NCI-H1092 (cell line): ENCODE measurements at places on chromosomes 5 and 9.

GRCh38 chr9:124480621-124480981 is 26.6 kb downstream of the NR5A1 start:
- DNase-seq, result peak; percentile 49

- DNase-seq, result no peak
Measured at GRCh38 chr9:99019510-99020331, 76.0 kb downstream of the COL15A1 start.

GRCh38 chr9:98147582-98147981 is 28.6 kb upstream of the TRIM14 start:
- DNase-seq, result no peak

DNA sequence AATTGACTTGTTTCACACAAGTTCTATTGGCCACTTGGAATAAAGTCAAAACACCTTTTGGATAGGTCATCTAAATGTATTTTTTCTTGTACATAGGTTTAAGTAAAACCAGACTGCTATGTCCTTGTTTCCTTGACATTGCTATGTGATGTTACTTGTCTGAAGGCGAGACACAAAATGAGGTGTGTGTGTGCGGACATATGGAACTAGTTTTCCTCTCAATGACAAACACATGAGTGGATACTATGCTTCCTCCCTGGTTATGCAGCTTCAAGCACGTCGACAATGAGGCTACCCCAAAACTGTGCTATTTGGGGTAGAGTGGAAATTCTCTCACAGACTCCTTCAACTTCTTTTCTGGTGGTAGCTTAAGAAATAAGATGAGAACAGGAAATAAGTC is 276.8 kb downstream of the GAS1 start:
- no peak for DNase-seq

DNA sequence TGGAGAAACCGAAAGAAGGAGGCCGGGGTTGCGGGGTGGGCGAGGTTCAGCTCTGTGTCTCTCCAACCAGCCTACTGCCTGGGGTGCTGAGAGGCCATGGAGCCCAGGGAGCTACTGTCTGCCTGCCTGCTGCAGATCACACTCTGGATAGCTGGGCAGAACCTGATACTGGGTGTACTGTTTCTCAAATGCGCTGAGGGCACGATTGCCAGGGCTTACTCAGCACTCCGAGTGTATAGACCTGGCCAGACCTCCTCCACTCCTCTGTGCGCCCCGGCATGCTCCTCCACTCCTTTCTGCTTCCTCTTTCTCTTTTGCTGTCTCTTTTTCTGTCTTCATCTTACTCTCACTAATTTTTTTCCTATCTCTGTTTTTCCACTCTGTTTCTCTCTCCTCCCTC is 215.1 kb downstream of the PAPPA start:
- no peak for DNase-seq

- DNase-seq, result no peak
Measured at GRCh38 chr9:132795511-132796303, 82.4 kb downstream of the AK8 start.

- DNase-seq, result no peak
Measured at GRCh38 chr5:81154725-81155124, 78.4 kb upstream of the CKMT2 start.

DNA sequence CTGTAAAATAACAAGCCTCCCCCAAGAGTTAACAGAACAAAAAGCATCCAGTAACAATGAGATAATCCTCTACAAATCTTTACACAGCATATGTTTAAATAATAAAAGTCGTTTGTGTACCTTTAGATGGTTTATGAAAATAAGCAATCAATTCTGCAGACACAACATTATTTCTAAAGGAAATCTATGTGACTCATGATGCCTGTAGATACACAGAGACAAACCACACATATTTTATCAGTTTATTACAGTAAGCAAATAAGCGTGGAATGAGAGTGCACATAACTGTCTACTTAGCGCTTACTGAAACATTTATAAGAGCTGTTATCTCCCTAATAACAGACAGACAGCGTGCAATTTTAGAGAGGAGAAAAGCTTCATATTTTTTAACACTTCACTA is 243.6 kb downstream of the AP3B1 start:
- DNase-seq, result no peak

- peak; percentile 4 for DNase-seq
Measured at GRCh38 chr5:180802325-180803180, at the start of gene MGAT1. TSS of gene MGAT1 (minus strand) at chr5:180802806. CDS start at chr5:180792971, 9,835 bp downstream.

- DNase-seq, result no peak
Measured at GRCh38 chr5:57054671-57055070, 102.7 kb upstream of the MIER3 start.

DNA sequence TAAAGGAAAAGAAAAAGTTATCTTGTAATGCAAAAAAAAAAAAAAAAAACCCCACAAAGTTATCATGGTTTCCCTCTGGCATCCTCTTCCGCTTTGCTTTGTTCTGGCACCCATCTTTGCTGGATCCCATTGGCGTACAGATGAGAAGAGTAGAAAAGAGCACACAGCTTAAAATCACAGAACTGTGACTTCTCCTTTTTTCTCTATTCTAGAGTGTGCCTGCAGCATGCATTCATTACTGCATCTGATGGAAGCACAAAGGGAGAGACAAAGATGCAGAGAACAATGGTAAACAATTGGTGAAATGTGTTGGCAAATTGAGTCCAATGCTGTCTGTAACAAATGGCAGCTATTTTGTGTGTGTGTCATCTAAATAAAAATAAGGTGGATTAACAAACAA is 440.8 kb upstream of the PIK3R1 start:
- no peak for DNase-seq

GRCh38 chr5:137684761-137685160 is 51.1 kb downstream of the KLHL3 start:
- no peak for DNase-seq

- DNase-seq, result no peak
Measured at GRCh38 chr9:113790093-113790492, 86.0 kb upstream of the ZNF618 start.

DNA sequence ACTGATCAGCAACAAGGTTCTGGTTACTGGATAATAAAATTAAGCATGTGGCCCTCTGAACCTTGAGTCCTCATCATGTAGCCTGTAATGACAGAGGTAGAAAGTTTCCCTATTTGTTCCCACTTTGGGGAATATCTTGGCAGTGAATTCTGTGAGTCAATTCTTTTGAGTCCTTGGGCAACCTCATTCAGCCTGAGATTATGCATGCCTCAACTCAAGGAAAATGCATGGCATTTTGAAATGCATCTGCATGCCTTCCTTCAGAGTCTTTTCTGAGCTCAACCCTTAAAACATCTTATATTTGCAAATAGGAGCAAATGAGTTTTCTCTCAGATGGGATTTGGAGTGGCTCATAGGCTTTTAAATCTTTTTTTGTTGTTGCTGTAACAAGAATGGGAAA is 218.1 kb upstream of the CD180 start:
- DNase-seq, result no peak

GRCh38 chr5:169223595-169223953 is 77.4 kb downstream of the SLIT3 start:
- DNase-seq, result no peak

DNA sequence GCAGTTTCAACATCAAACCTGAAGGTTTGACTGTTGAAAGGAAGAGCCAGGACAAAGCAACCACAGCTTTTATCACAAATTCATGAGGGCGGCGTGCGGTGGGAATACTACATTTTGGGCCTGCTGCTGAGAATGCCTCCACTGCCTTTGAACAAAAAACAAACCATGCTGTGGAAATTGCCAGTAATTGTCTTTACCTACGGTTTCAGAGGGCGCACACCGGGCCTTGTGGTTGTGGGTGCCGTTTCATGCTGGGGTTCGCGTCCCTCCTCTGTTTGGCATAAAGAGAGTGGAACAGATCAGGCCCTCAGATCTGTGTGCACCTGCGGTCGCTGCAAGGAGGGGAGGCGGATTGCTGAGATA is 27.6 kb upstream of the TCF7 start:
- DNase-seq, result no peak

GRCh38 chr5:38403877-38404635 is 145.7 kb downstream of the EGFLAM start:
- no peak for DNase-seq

DNA sequence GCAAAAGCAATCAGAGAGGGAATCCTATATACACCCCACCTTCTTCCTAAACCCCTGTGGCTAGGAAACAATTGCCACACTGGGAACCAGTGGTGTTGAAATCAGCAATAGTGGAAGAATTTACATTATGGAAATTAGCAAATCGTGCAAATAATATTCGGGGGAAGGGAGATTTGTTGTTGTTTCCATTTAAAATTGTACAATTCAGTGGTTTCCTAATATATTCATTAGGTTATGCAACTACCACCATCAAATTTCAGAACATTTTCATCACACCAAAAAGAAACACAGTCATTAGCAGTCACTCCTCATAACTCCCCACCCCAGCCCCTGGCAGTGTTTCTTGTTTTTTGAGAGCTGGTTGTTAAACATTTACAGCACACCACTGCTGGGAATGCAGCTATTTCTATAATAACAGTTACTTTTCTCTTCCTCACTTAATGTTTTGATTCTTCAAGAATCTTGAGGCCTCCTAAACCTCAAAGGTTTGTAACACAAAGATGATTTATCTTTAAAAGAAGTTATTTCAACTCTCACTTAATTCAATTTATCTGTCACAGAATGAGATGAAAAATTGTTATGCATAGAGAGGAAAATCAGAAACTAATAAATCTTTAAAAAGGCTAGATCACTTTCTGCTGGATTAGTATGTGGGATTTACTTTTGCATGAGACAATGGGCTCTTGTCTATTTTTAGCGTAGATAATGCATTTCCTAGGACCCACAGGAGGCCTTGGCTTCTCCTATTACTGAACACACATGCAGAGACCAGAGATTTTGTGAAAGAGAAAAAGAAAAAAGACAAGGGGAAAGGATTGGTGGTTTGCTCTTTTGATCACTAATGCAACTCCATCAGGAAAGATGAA is 91.8 kb upstream of the DAPK1 start:
- no peak for DNase-seq

GRCh38 chr5:82265047-82265446 is 13.1 kb downstream of the RPS23 start:
- DNase-seq, result no peak

DNA sequence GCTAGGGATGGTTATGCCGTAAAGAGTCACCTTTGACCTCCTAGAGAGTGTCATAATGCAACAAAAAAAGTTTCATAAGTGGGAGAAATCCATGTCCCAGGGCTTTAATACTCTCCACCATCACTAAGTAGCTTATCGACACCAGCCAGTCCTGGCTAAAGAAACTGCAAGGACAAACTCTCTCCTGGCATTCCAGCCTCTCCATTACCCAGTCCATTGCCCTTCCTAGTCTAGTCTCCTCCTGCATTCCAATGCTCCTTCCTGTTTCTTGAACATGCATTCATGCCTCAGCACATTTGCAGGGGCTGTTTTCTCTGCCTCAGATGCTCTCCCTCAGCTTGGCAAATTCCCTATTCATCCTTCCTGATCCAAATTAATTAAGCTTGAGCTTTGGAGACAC is 364.1 kb downstream of the BRINP1 start:
- DNase-seq, result no peak

GRCh38 chr5:149685494-149685893 is 44.6 kb upstream of the PPARGC1B start:
- DNase-seq, result no peak

DNA sequence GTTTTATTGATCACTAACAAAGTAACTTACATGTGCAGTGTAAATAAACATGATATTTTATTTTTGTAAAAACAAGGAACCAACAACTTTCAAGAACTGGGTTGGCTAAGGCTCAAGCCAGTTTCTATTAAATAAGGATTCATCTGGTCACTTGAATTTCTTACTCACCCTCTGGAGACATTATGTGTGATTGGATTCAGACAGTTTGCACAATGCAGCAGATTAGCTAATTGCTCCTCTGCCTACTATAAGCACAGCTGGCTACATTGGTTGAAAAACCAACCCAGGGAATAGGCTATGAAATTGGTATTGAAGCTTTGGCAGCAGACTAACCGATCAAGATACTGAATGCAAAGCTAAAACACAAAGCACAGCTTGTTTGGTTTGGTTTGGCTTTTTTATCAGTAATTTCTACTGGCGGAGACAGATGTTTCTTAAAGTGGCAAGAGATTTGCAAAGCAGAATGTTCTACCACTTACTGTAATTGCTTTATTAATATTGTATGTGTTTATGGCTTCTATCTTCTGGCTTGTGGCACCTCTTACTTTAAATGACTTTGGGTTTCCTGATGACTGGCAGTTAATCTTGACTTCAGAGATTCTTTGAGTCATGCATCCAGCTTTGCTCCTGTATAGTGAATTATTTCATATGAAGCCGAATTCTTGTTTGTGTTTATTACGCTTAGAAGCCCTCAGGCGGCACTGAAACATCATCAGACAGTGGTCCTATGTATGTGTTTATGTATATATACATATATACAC is 231.5 kb downstream of the MPDZ start:
- DNase-seq, result peak; percentile 51

GRCh38 chr5:134258896-134259295 is 33.0 kb upstream of the PPP2CA start:
- DNase-seq, result no peak

GRCh38 chr5:143557061-143557818 is 153.8 kb upstream of the NR3C1 start:
- peak; percentile 8 for DNase-seq

- DNase-seq, result no peak
Measured at GRCh38 chr9:23621924-23622323, 204.1 kb downstream of the ELAVL2 start.

DNA sequence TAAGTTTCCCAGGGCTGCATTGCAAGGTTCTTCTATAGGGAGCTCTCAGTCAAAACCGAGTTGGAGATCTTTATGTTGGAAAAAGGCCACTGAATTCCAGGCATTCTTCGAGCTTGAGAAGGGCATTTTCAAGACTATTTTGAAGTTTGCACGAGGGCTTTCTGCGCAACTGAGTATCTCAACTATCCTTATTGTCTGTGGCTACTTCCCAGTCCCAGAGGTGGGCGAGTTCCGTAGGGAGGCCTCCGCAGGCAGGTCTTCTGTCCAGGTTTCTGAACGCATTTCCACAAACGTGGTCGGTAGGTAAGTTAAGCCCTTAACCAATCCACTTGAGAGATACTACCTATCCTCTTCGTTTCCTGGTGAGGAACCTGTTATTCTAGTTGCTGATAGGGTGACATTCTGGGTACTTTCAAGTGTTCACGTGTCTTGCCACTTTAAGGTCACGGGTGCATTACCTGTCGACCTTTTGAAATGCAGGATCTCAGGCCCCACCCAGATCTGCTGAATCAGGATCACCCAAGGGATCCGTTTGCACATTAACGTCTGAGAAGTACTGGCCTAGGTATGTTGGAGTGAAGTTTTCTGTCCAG is 51.4 kb upstream of the TJP2 start:
- DNase-seq, result no peak

- DNase-seq, result no peak
Measured at GRCh38 chr9:69499959-69500358, 172.2 kb downstream of the APBA1 start.

DNA sequence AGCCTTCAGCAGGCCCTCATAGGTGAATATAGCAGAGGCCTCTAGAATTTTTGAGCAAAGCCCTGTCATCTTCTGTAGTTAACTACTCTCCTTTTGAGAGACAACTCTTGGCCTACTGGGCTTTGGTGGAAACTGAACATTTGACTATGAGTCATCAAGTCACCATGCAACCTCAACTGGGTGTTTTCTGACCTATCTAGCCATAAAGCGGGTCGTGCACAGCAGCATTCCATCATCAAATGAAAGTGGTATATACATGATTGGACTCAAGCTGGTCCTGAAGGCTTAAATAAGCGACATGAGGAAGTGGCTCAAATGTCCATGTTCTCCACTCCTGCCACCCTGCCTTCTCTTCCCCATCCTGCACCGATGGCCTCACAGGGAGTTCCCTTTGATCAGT is 1115.5 kb downstream of the TAF11L14 start:
- no peak for DNase-seq

GRCh38 chr9:5817862-5818261 is 15.1 kb downstream of the ERMP1 start:
- no peak for DNase-seq

- peak; percentile 2 for DNase-seq
Measured at GRCh38 chr5:112738191-112738560, 491 bp downstream of the APC start.
